ENCODE measurements at places on chromosomes 5 and 9.

DNA sequence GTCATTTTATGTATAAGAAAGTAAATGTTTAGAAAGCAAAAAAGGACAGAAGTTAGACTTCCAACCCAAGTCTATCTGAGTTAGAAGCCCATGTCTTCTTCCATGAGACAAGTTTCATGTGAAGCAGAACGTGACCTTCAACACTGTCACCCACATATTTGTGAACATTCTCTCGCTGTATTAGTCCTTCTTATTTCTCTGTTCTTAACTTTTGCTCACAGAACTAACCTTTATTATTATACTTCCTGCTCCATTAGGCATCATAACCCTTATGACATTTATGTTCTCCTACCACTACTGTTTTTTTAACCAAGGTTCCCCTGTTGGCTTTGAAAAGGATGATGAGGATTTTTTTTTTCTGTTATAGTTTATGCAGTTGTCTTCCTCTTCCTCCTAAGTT is 238.8 kb downstream of the ZNF608 start:
- DNase-seq: no peak

DNA sequence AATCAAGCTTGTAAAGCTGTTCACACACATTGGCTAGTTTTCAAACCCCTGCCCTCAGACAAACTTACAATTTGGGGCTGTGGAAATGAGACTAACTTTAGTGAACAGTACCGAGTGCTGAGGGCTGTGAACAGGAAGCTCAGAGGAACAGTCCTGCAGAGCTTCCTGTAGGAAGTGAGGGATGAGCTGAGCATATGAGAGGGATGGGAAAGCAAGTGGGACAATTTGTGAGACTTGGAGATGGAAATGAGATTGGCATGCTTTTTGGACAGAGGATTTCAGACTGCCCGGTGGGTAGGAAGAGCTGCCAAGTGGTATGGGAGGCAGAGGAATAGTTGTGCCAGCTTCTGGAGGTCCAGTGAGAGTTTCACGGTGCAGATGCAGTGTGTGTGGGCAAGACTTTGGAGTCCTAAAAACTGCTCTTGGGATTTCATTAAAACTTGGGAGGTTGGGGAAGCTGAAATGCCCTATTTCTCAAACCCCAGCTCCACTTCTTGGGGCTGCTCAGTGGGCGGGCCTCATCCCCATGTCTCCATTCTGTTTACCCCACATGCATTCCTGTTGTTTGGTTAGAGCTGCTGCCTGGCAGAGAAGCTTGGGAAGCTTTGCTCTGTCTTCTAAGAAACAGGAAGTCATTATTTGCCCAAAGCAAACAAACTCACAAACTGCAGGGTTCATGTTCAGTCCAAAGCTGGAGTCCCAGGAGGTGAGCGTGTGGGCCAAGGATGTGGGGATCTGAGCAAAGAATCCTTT is 267.5 kb downstream of the ZSWIM6 start:
- peak; percentile 55 for DNase-seq

DNA sequence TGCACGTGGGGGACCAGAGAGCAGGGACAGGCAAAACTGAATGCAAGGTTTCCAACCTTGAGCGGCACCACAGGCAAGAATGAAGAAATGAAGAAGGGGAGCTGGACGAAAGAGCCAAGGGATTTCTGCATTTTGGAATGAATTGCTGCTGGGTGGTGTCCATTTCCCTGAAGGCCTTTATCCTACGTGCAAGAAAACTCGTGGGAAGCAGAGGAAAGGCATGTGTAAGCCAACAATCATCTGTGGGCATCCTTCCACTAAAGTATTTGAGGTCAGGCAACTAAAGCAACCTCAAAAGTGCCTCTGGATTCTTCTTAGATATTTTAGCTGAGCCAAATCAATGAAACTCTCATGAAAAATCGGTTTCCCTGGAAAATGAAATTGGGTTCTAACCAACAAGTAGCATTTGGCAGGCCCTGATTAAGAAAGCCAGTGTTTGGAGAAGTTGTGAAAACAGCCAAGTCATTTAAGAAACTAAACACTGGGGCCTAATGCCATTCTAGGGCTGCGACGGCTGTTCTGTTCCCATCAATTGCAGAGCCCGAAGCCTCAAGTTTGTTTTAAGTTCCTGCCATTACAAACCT is 4.7 kb upstream of the TGFBI start:
- DNase-seq: no peak

DNA sequence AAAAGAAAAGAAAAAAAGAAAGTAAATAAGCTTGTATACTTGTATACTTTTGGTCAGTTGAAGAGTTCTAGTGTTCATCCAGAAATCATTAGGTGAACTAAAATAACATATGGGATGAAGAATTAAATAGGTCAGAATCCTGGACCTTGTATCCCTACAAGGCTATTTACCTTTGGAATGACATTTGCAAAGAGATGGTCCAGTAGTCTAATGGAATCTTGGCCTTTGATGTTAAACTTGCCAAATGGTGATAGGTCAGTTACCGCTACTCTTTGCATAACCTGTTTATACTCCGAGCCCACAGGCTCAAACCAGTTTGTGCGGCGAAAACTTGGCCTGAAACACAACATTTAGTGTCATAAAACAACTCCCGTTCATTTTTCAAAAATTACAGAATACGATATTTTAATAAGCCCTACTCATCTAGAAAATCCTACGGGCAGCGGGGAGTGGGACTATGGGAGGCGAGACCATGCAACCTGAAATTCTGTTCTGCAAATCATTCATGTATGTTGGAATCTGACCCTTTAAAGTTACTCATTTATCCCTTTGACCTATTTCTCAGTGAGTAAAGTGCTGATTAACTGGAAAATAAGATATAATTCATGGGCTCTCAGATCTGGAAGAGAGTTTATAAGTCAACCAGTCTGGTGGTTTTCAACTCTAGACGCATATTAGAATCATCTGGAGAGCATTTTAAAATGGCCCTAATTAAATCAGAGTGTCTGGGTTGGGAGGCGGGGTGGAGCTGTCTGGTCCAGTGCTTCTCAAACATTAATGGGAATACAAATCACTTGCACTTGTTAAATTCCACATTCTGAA is 38.6 kb downstream of the DMGDH start:
- DNase-seq: no peak

DNA sequence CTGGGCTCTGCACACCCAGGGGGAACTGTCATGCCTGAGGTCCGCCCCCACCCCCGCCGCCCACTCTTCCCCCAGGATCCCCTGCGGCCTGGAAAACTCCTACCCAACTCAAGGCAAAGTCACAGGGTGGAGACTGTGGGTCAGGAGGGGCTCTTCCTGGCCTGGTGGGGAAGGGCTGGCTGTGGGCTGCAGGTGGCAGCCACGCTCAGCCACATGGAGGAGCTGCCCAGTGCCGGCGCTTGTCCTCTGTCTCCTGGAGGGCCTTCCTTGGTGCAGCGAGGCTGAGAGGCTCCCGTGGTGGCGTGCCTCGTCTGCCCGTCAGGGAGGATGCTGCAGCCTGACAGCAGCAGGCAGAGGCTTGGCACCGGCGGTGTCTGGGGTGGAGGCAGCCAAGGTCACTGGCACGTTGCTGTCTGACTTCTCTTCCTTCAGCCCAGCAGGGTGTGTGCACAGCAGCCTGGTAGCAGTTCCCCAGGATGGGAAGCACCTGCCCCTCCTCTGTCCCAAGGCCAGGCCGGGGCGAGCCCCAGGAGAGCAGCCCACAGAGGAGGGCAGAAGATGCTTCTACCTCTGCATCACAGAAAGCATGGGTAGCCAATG is 78.1 kb downstream of the ADAMTS2 start:
- DNase-seq: no peak
